ENCODE measurements at places on chromosomes 1 and 21.
A peak's percentile ranks its signal among the peaks of the same experiment; 100 is the strongest.

DNA sequence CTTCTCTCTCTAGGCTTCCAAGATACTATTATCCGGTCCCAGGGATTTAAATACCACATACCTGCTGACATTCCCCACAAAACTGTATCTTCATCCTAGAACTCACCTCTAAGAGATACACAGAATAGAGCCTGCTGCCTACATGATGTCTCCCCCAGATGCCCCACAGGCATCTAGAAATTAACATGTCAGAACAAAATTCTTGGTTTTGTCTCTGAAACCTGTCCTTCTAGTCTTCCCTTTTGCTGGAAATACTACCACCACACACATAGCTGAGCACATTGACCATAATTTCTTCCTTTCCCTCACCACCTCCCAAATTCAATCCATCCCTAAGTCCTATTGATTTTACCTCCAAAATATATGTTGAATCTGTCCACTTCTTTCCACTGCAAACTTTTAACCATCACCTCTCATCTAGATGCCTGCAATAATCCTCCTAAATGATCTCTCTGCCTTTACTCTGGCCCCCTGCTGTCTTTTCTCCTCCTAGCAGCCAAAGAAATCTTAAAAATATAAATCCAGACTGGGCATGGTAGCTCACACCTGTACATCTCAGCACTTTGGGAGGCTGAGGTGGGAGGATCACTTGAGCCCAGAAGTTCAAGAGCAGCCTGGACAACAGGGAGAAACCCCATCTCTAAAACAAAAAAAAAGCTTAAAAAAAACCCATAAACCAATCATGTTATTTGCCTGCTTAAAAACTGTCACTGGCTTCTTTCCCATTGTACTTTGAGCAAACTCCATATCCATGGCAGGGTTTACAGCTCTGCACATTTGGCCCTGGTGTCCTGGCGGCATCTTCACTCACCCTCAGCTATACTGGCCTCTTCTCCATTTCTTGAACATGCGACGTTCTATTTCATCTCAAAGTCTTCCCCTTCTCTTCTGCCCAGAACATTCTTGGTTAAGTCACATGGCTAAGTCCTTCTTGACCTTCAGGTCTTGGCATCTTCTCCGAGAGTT, 6.2 kb upstream of the FAM76A start:
- no peak for DNase-seq

DNA sequence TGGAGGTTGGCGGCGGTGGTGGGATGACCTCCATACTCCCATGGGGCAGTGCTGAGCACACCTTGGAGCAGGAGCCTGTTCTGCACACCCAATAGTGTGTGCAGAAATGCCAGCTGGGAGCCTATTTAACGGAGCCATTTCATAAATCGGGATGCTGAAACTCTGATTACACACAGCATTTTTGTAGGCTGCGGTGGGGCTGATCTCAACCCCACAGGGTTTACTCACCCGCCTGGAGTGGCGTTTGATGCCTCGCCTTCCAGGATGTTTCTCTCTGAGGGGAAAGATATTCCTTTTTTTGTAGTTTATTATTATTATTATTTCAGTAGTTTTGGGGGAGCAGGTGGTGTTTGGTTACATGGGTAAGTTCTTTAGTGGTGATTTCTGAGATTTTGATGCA, 82.6 kb upstream of the WDR26 start:
- no peak for DNase-seq

GRCh38 chr1:1881727-1882126, 9.2 kb downstream of the GNB1 start:
- DNase-seq: no peak

GRCh38 chr1:34115233-34115632, 49.8 kb downstream of the CSMD2 start:
- no peak for DNase-seq

DNA sequence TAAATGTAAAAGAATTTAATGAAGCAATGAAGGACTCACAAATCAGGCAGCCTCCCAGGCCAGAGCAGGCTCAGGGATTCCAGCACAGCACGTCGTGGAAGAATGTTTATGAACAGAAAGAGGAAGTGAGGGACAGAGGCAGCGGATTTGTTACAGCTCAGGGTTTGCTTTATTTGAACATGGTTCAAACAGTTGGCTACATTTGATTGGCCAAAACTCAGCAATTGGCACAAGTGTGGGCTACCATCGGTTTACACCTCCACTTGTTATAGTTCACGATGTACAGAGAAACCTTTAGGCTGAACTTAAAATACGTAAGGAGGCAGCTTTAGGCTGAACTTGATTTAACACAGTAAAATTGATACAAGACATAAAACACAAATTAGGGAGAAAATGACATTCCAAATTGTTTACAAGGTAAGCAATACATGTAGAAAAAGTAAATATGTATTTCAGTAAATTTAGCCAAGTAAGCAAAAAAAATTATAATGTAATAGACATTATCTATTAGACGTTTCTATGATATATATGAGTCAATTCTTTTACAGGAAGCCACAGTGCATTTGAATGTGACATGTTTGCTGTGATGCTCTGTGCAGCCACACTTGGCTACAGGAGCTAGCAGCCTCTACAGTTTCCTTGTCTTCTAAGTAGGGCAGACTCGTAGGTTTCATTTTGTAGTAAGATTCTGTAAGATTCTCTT, 126.5 kb downstream of the ADSS2 start:
- no peak for DNase-seq

GRCh38 chr1:215986401-215986800, 419.3 kb downstream of the KCTD3 start:
- DNase-seq: no peak

DNA sequence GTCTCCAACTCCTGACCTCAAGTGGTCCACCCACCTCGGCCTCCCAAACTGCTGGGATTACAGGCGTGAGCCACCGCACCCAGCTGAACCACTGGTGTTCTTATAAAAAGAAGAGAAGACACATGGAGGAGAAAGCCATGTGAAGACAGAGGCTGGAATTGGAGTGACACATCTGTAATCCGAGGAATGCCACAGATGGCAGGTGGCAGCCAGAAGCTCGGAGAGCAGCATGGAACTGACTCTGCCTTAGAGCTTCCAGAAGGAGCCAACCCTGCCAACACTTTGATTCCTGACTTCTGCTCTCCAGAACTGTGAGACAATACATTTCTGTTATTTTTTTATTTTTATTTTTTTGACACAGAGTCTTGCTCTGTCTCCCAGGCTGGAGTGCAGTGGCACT, 59.0 kb upstream of the ATP2B4 start:
- no peak for DNase-seq

- DNase-seq: no peak
Observed at GRCh38 chr1:89681045-89681729, 48.3 kb downstream of the LRRC8C start.

DNA sequence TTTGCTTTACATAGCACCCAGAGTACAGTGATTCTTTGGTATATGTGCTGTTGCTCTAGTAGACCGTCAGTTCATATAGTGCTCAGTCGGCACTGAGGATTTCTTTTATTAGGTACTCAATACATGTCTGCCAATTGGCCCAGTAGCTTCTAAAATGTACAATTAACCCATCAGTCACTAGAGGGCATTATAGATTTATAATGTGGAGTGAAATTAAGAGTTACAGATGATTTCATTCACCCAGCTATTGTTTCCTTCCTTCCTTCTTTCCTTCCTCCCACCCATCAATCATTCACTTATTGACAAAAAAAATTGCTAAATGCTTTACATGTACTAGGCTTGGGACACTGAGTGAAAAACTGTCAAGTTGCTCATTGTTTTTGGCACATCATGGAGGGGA, 263.6 kb upstream of the USP24 start:
- peak; percentile 65 for DNase-seq

DNA sequence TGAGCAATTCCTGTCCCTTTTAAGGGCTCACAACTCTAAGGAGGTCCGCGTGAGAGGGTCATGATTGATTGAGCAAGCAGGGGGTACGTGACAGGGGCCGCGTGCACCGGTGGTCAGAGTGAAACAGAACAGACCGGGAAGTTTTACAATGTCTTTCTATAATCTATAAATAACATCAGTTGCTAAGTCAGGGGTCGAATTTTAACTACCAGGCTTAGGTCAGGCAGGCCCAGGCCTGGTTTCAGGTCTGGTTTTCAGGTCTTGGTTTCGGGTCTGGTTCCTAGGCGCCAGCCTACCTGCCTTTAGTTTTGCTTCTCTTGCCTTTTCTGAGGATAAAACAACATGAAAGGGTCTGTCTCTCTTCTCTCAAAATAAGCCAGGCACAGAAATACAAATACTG, 476.0 kb upstream of the CAMK1G start:
- DNase-seq: no peak

GRCh38 chr21:16125274-16125673, 395.5 kb downstream of the USP25 start:
- no peak for DNase-seq

DNA sequence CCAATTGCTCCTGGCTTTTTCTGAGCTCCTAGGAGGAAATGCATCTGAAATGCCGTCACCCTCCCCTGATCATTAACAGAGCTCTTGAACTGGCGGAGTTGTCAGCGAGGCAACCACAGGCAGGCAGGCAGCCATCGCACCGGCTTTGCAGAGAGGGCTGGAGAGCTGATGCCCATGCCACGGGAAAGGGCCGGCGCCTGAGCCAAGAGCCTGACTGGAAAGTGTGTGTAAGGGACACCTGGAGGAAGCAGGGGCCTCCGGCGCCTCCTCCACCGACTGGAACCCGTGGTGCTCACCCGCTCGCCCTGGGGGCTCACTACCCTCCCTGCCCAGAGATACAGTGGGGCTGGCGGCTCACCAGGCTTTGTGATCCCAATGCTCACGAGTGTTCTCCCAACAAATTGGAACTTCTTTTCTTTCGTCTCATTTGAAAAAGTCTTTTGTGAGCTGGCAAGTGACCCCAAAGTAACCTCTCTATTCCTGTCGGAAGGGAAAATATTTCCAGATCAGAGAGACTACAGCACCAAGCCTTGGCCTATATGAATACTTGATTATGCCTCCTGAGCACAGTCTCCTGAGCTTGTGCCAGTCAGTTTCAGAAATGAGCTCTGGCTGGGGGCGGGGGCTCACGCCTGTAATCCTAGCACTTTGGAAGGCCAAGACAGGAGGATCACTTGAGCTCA, 97.7 kb upstream of the SLC25A33 start:
- DNase-seq: no peak

- peak; percentile 46 for DNase-seq
Observed at GRCh38 chr21:37642493-37642892, 273.8 kb downstream of the KCNJ6 start.

- DNase-seq: no peak
Observed at GRCh38 chr1:31652891-31653499, 8.3 kb upstream of the PEF1 start.

GRCh38 chr1:16053781-16054502, 10.4 kb downstream of the CLCNKB start:
- no peak for DNase-seq

DNA sequence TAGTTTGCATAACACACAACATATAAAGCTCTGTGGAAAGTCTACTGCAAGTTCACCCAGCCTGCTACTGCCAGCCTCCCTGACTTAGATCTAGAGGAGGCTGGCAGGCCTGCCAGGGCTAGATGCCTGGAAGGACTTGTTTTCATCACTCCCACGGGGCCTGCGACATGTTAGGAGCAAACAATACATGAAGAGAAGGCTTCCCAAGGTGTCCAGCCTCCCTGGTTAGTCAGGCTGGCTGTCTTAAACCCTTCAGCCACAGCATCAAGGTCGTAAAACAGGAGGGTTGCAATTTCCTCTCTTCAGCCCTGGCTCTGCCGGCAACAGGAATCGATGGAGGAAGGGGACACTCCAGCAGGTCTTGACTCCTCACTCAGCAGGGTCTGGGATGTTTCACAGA, 104.5 kb downstream of the NGF start:
- DNase-seq: no peak

GRCh38 chr1:35717911-35718476, 690 bp downstream of the C1orf216 start:
- DNase-seq: no peak

GRCh38 chr1:215292932-215293331, 210.4 kb downstream of the KCNK2 start:
- no peak for DNase-seq

GRCh38 chr1:227951624-227952373, 4.1 kb upstream of the WNT9A start:
- DNase-seq: no peak

GRCh38 chr1:201982082-201982622, 296 bp upstream of the RNPEP start:
- no peak for DNase-seq

DNA sequence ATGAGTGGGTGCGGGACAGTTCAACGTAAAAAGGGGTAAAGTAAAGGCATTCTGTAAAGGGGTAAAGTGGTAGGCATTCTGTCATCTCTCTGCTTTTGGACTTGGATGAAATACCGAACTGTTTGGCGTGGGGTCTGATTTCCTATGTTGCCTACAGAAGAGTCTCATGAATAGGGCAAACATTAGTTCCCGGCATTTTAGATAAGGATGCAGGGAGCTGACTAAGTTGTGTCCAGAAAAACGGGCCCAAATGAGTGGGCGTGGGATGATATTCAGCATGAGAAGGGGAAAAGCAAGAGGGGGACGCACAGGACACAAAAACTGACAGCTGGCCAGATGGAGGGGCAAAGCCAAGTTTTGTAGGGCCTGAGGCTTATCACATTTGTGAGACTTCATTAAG, 2.9 kb upstream of the RHOU start:
- no peak for DNase-seq

GRCh38 chr1:98896711-98897445, 107.8 kb downstream of the PLPPR5 start:
- DNase-seq: no peak

DNA sequence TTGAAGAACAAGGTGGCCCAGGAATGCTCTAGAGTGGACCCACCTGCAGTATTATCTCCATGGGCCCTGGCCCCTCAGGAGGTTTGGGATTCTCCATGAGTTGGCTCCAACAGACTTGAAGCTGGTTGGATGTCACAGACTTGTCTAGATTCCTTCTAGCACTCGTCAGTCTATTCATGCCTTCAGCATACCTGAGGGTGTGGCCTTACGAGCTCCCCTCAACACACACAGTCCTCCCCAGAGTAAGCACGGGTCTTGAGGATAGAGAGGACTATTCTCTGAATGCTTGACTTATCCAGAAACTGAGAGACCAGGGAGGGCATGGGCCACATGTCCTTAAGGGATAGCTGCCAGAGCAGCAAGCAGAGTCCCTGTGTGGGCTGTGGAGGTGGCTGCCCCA, 45.9 kb upstream of the COL6A1 start:
- no peak for DNase-seq

DNA sequence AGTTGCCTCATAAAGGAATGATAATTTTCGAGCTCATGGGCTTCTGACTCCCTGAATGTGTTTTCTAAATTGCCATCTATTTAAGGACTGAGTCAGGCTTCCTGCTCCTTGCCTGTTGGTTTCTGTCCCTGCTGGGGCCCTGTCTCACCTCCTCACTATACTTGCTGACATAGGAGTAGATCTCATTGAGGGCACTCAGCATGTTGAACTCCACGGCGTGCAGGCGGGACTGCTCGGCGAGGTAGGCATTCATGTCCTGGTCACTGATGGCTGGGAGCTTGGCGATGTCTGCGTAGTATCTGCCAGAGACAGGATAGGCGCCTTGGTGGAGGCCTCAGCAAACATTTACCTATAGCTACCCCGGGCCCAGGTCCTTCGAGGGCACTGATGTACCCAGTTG, 116.9 kb upstream of the CD34 start:
- DNase-seq: no peak
